NCI-H1092 (cell line): ENCODE measurements at places on chromosomes 2 and 18.

DNA sequence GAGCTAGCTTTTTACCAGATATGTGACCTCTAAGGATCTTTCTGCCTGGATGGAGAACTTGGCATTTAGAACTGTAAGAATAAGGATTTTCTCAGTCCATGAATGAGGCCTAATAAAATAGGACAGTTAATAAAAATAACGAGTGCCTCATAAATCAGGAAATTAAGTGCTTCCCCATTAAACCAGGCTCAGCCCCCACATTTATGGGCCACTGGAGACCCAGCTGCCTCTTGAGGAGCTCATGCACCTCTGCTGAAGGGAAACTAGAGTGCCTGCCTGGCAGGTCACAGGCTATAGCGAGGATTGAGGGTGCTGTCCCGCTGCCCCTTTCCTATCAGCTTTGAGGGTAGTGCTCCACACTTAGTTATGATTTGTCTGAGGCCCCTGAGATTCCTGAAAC is 158.0 kb downstream of the ALK start:
- DNase-seq, result no peak

DNA sequence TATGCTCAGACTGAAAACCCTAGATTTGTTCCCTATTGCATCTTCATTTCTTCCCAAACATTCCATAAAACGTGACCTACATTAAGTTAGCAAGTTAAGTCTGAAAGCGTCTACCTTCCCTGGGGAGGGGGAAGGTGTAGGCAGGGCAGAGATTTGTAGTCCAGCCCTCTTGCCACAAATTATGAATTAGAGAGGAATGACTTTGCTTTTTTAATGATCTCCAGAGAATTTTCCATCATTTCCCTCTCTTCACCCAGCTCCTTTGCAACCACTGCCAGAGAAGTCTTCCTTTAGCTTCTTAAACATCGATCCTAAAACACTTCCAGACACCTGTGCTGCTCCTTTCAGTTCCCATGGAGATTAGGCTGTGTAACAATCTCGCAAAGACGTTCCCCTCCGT is 1.2 kb downstream of the C2orf76 start:
- DNase-seq, result no peak

DNA sequence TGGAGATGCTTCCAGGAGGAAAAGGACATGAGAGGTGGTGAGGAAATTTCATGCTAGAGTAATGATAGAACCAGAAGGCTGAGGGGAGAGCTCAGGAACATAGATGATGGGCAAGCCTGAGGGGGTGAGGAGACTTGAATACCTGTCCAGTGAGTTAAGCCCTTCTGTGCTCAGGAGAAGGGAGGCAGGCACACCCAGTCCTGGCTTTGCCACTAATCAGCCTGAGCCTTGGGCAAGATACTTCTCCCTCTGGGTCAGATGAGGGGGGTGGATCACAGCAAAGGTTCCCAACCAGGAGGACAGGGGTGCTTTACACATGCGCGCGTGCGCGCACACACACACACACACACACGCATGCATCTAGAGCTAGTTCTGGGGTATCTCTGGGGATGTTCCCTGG is 151.6 kb upstream of the MSH6 start:
- no peak for DNase-seq

GRCh38 chr2:75113231-75113869 is 86.0 kb downstream of the TACR1 start:
- DNase-seq, result no peak

DNA sequence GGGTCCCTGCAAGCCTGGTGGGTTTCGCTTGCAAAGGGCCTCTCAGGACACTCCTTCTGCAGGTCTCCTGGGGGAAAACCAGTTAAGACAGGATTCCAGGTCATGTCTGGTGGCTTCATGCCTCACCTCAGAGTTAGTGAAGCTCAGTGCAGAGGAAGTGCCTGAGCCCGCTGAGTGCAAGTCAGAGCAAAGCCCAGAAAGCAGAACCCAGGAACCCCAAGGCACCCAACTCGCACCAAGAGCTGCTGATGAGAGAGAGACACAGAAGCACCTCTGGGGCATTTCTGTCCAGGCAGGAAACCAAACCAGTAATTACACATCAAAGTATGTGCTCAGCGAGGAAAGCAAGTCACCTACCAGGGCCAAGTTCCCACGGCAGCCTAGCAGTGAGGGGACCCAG is 78.4 kb downstream of the ARHGEF4 start:
- DNase-seq, result no peak

- no peak for DNase-seq
Observed at GRCh38 chr18:6876641-6877041, 147.1 kb downstream of the ARHGAP28 start.

DNA sequence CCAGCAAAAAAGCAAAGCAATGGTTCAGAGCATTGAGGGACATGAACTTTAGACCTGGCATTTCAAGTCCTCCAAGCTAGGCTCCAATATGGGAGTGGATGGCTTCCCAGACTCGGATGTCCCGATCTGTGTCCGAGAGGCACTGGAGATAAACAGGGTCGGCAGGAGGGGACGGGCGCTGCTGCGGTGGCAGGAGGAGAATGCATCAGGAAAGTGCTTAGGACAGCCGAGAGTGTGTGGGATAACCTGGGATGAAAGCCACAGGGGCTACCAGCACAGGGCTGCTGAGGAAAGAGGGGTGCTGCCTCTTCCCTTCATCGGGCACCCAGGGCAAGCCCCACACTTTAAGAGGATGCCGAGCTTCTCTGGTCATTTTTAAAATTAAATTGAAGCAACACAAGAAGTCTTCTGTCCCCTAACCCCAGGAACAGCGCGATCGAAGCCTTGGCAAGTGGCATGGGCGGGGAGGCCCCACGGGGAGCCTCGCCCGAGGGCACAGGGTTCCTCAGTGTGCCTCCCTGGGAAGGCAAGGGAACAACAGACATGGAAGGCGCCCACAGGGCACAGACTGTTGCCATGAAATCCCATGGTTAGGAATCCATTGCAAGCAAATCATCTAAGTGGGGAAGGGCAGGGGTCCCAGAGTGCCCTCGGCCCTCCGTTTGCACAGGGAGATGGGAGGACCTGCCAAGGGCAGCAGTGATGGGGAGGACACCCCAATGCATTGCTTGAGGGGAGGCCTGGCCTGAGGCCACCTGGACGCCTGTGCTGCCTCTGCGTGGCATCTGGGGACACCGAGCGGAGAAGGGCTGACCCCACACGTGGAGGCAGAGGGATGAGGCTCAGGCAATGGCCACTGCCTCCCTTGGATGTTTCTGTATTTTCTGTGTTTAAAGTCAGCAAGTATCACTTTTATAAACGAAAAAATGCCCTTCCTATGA is 78.5 kb upstream of the GPC1 start:
- no peak for DNase-seq

GRCh38 chr2:147182260-147182659 is 662.6 kb upstream of the ACVR2A start:
- DNase-seq, result no peak

- DNase-seq, result no peak
Observed at GRCh38 chr2:181393472-181393871, 63.7 kb upstream of the ITGA4 start.

DNA sequence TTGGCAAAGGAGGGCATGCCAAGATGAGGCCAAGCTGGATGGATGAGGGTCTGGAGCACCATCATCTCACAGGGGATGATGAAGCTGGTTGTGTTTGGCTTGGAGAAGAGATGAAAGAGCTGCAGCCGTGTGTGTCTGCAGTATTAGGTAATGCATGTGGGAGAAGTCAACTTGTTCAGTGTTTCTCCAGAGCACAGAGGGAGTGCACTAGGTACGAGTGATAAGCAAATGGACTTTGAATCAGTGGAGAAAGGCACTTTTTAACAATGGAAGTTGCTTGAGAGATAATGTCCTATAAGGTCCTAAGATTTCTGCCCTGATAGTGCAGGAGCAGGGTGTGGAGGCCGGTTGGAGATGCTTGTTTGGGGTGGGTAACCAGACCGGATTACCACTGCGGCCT is 36.0 kb downstream of the SLC14A2 start:
- DNase-seq, result no peak

DNA sequence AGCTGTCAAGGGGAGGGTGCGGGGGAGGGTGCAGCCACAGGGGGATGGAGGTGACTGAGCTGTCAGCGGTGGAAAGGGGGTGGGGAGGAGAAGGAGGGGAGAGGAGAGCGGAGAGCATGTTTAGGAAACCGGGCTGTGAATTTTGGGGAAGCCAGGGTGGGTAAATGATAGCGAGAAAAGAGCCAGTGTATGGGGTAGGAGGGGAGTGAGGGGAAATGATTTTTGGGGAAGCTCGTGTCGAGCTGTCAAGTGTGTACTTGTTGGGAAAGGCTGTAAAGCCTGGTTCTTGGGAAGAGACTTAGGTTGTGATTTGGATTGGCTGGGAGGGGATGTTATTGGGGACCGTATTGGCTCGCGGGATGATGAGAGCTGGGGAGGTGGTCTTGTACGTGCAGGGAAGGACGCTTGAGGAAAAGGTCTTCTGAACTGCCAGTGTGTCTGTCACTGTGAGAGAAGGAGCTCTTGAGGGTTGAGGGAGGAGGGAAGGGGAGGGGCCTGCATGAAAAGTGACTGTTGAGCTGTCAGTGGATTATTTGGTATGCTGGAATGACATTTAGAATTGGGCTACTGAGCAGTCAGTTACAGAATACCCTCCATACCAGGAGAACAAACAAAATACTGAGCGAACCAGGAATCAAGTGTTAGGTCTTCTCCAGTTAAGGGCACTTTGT is 1.0 kb downstream of the UBR3 start:
- DNase-seq, result no peak

DNA sequence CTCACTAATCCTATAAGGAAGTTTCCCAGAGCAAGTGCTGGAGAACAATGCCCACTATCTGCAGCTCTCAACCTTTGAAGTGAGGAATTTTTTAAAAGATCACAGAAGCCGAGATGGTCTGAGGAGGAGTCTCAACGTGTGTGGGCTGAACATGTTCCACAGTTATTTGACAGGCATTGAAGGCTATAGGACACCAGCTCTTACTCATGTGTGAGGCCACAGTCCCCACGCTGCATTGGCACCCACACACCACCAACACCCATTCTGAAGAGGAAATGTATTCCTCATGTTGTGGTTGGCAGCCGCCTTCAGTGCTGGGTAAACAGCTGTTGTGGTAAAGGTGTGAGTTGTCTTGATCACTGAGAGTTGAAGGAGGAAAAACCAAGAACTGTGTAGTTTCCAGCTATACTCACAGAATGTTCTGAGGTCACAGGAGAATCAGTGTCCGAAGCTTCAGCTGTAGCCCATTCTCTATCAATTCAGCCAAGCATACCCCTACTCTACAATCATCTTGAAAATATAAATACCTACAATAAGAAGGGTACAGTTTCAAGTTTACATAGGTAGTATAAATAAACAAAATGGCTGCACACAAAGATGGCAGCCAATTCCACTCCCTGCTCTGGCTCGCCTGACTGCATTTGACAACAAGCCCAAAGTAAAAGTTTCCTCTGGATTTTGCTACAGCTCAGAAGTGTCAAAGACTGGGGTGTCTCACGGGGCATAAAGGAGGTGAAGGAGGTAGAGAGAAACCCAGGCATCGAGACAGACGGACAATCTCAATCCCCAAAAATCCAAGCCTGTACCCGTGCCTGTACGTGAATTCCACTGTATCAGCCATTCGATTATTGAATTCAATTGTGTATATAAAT is 12.1 kb downstream of the CD226 start:
- no peak for DNase-seq

GRCh38 chr2:20170704-20171250 is 54.2 kb downstream of the SDC1 start:
- no peak for DNase-seq

- DNase-seq, result no peak
Observed at GRCh38 chr2:237594514-237594871, 4.0 kb upstream of the RAB17 start.

DNA sequence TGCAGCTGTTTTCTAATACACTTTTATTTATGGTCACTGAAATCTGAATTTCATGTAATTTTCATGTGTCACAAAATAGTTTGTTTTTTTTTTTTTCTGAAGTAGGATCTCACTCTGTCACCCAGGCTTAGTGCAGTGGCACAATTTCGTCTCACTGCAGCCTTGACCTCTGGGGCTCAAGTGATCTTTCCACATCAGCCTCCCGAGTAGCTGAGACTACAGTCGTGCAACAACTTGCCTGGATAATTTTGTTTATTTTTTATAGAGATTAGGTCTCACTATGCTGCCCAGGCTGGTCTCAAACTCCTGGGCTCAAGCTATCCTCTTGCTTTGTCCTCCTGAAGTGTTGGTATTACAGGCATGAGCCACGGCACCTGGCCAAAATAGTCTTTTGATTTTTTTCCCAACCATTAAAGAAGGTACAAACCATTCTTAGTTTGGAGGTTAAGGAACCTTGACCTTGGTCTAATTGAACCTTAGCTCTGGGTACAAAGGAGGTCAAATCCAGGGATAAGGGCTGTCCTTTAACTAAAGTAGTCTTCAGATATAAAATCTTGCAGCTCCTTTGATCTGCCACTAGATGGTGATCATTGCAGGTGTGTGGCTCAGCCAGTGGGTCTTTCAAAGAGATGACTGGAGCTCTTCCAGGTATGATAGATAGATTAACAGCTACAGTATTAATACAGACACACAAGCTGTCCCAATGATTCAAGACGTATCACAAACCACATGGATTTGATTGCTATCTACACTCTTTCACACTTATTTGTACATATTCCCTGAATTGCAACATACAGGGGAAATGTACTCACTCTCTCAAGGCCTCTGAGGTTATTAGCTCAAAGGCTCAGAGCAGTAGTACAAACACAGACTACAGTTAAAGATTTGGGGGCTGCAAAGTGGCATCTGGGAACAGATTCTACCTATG is 4.7 kb upstream of the KRCC1 start:
- DNase-seq, result no peak

DNA sequence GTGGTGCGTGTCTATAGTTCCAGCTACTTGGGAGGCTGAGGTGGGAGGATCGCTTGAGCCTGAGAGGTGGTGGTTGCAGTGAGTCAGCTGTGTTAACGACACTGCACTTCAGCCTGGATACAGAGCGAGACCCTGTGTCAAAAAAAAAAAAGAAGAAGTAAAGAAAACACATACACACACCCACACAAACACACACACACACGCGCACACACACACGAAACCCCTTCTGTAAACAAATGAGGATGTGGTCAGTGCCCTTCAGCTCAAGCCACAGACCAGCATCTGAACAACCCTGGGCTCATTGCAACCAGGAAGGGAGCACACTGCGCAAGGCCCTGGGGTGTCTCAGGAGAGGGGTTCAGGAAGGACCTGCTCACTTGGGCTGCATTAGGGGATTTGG is 47.9 kb upstream of the KCNF1 start:
- DNase-seq, result no peak
